ENCODE measurements at places on chromosomes 3 and 15. TPM values are rescaled to one million over a fixed set of nuclear protein-coding genes. Genes with fewer than 3 reads are reported as not detected.

DNA sequence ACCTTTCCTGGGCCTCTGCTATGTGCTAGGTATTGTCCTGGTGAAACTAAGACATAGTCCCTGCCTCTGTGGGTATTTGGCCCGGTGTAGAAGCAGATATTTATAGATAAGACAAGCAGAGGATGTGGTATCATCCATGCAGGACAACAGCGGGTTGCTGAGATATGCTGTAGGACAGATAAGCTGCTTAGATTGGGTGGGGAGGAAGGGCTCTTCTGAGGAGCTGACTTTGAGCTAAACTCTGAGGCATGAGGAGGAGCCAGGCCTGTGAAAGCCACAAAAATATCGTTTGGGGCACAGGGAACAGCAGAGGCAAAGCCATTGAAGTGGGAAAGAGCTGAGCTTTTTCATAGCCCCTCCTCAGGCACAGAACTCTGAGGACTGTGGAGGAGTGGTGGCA, 492.5 kb upstream of the CFAP20DC start:
- DNase-seq: no peak

Gene TARS3
- 9.1 TPM for total RNA-seq

DNA sequence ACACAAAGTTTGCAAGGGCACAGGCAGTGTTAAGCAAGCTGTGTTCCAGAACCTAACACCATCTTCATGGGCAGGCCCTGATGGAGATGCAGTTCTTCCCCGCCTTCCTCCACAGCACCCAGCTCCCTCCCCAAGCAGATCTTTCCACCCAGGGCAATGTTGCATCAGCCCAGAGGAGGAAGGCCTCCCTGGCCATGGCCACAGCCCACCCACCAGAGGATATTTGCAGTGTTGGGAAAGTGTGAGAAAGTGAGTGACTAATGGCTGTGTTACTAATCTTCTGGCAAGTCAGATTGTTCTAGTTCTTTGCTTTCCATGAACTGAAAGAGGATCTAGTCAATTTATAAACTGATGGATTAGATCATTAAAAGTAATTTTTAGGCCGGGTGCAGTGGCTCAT, 42.0 kb upstream of the ATP10A start:
- DNase-seq: peak; percentile 85

DNA sequence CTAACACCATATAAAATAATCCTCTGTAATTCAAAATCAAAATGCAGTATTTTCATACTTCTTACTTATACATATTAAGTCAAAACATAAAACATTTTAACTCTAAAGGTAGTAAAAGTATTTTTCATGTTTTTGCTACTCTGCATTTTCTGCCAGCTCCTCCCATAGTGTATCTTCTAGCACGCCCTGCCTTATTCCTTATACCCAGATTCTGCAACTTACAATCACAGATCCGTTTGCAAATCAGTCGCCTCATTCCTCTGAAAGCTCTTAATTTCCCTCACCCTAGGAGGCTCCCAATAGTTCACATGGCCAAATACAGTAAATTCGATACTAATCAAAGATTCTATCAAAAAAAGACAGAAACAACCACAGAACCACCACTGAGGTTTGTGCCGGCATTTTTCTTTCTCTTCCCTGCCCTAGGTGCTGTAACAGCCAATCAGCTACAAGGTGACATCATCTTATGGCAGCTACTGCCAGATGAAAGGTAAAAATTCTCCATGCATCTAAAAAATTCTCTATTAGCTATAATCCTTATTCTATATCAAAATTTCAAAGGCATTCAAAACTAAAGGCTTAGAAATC, 72.9 kb downstream of the CLASP2 start:
- no peak for DNase-seq

Gene HESX1
- total RNA-seq: not detected

Gene ITIH1
- not detected for total RNA-seq

Gene SEMA6D
- total RNA-seq: 14.1 TPM

GRCh38 chr3:22951910-22952309, 251.2 kb upstream of the UBE2E2 start:
- peak; percentile 2 for DNase-seq

Gene ZCWPW2
- total RNA-seq: not detected

GRCh38 chr3:30331519-30331918, 274.9 kb upstream of the TGFBR2 start:
- DNase-seq: no peak

DNA sequence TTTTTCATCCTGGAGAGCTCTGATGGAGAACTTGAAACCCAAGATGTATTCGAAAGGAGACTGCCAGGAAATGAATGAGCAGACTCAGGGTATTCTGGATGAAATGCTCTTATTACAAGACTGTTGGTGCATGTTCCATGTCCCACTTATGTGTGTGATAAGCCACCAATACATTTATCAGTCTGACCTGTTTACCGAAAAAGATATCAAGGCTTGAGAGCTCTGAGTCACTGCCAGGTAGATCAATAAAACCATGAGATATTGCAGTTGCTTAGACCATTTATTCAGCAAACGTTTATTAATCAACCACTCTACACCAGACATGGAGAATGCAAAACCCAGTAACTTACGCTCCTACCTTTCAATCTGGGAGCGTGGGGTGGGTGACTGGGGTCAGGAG, 17.2 kb downstream of the CEMIP start:
- DNase-seq: no peak

DNA sequence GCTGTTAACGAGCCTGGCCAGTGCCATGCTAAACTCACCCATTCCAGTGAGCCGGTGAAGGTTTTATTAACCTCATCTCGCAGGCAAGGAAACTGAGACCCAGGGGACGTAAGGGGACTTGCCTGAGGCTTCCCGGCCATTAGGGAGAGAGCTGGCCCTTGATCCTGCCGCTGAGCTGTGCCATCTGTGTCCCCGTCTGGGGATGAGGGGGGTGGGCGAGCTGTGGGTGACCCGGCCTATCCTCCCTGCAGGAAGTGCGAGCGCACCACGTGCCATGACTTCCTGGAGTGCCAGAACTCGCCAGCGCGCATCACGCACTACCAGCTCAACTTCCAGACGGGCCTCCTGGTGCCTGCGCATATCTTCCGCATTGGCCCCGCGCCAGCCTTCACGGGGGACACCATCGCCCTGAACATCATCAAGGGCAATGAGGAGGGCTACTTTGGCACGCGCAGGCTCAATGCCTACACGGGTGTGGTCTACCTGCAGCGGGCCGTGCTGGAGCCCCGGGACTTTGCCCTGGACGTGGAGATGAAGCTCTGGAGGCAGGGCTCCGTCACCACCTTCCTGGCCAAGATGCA, 88.5 kb downstream of the FBLN2 start:
- no peak for DNase-seq

- DNase-seq: peak; percentile 39
Observed at GRCh38 chr3:66485291-66485968, 15.4 kb downstream of the LRIG1 start.

DNA sequence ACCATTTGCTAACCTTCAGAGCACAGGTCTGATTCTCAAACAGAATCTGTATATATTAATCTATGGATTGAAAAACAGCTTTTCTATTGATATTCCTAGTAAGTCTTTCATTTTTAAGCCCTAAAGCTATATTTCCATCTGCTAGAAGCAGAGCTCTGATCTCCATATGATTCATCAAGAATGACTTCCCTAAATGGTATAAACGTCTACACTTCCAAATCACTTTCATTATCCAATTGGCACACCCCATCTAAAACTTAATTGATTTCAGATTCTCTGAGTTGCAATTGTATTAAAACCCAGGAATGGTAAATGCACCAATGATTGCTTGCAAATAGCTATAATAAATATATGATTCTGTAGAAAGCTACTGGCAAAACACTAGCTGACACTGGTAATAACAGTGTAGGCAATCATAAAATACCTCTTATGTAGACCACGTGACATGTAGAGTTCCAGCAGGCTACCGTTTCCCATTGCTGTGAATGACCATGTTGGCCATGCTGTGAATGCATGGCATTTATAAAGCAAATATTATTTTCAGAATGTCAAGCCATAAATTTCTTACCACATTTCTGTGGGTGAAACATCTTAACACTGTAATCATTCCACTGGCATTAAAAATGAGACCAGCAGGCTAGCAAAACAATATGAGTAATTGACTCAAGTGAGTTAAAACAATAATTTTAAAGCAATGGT, 226.0 kb downstream of the ZMAT3 start:
- peak; percentile 61 for DNase-seq

Gene C3orf62
- 1.4 TPM for total RNA-seq

DNA sequence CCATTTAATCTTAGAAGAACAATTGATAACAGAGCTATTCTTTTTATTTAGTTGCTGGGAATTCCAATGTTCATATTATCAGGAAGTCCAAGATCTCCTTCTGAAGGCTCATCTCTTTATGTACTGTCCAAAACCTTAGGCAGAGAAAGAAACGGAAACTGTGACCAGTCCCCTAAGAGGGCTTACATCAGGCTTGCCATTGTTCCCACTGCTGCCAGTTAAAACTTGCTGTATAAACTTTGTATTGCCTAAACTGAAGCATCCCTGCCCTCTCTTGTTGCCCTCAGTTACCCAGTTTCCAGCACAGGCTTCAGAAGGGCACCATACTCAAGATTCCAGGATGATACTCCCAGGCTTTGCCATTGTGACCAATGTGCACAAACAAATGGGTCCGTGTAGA, 435.2 kb upstream of the NAALADL2 start:
- no peak for DNase-seq

DNA sequence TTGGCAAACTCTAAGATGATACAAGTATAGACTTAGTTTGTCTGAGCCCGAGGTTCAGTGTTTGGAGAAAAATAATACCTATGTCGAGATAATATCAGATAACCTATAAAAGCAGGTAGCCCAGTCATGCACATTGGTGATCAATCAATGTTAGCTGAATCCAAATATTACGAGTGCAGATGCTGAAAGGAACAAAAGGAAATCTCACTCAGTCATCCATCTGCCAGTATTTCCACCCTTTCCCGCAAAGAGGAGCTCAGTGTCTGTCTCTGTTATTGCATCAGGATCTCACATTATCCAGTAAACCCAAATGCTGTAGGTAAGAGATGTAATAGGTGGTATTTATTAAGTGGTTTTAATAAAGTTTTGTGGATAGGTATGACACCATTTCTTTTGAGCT, 251.2 kb upstream of the CTDSPL start:
- no peak for DNase-seq

GRCh38 chr3:49779358-49780079, 6.8 kb downstream of the IP6K1 start:
- no peak for DNase-seq

- DNase-seq: no peak
Observed at GRCh38 chr15:62447742-62448141, 282.7 kb upstream of the C2CD4B start.

- DNase-seq: peak; percentile 88
Observed at GRCh38 chr3:43872301-43872700, 181.6 kb downstream of the ABHD5 start.

GRCh38 chr15:41396111-41396510, 6.2 kb downstream of the NDUFAF1 start:
- no peak for DNase-seq

DNA sequence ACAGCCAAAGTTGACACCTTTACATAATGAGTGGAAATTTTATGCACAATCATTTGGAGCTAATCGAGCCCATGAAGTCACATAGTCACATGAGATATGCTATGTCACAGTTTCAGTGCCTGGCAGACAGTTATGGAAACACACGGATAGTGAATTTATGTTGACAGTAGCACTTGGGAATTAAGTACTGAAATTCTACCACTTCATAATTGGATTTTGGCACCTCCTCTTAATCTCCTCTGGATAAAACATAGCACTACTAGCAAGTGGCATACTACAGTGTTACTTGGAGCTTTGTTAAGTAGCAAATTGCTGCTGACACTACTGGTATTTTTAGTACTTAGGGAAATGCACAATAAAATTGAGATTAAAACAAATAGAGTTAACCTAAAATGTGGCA, 1679.4 kb downstream of the OTOL1 start:
- no peak for DNase-seq

- DNase-seq: no peak
Observed at GRCh38 chr3:94359996-94360395, 297.1 kb downstream of the NSUN3 start.

Gene PLSCR5
- not detected for total RNA-seq

GRCh38 chr3:14947100-14947885, at the start of gene NR2C2:
NR2C2 (plus strand) TSS chr3:14947583; CDS start chr3:15003915, 56,332 bp downstream.
- DNase-seq: peak; percentile 79

Gene MRPL47
- total RNA-seq: 101 TPM

DNA sequence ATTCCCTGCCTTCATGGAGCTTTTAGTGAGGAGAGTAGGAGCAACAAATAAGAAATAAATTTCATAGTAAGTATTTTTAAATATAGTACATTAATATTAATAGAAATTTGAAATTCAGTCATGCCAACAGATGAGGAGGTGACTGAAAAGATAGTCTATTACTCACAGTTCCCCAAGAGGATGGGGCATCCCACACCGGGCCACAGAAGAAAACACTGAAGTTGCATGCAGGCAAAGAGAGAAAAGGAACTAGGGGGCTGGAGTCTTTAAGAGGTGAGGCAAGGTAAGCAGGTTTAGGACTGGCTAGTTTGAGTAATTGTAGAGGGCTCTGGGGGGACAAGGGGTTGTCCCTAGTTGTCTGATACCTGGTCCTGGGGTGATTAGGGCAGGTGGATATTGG, 120.1 kb upstream of the UMPS start:
- no peak for DNase-seq

DNA sequence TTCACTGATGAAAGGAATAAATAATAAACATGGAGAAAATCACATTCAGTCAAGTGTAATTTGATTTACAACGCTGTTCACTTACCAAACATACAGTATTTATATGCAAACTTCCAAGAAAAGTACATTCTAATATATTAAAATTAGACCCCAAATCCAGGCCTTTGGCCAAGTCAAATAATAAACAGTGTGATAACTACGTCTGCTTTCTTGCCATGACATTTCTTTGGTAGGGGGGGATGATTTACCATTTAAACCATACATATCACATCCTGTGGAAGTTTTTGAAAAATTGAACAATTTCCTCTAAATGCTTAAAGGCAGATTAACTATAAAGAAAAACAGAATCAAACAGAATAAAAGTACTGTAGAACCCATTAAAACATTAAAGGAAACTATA, 368.2 kb upstream of the WNT5A start:
- DNase-seq: no peak

DNA sequence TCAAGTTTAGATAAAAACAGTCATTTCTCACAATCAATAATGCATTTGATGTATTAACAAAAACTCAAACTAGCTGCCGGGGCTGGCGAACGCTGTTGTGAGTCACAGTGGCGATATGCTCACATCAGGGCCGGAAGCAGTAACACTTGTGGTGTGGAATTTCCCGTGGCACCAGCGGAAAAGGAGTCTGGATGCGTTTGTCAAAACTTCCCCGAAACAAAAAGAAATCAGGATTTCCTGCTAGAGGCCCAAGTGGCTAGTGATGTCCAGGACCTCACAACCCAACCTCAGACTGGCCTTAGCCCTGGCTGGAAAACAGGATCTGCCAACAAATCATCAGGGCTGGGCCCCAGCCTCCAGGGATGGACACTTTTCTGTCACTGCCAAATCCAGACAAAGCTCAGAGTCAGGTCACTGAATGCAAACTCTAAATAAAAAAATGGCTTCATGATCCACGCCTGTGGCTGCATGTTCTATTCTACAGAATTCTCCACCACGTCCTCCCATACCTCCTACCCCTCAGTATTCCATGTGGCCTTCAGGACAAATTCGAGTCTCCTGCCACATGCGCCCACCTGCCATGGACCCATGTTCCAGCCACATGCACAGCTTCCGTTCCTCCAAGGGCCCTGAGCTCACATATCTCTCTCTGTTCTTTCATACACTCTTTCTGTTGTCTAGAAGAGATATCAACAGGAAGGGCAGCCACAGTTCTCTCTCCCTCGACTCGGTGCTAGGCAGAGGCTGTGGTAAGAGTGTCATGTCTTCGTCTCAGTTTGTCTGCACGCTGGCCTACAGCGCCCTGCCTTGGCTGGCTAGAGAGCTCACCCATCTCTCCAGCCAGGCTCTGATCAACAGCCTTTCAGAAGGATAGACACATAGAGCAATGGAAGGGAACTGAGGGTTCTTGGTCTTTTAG, 35.4 kb downstream of the EHD4 start:
- no peak for DNase-seq
